Right cardiac atrium (tissue), 5 donors: ENCODE measurements at places on chromosomes 7 and 10. TPM values are rescaled to one million over a fixed set of nuclear protein-coding genes. Genes with fewer than 3 reads are reported as not detected.

DNA sequence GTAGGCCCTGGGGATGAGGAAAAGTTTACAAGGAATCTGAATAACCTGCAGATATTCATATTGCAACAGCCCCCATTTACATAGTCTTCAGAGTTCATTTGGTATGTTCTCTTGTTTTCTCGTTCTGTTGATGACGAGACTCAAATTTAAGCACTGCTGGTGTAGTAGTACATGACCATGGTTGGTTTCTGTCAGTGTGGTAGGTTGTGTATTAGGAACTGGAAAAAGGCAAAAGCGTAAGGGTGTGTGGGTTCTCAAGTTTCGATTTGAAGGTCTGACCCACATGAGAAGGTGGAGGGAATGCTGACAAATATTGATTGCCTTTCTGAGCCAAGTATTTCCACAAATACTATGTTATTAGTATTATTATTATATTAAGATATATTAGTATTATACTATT lies 151.7 kb downstream of the AUTS2 start:
- no peak for DNase-seq

DNA sequence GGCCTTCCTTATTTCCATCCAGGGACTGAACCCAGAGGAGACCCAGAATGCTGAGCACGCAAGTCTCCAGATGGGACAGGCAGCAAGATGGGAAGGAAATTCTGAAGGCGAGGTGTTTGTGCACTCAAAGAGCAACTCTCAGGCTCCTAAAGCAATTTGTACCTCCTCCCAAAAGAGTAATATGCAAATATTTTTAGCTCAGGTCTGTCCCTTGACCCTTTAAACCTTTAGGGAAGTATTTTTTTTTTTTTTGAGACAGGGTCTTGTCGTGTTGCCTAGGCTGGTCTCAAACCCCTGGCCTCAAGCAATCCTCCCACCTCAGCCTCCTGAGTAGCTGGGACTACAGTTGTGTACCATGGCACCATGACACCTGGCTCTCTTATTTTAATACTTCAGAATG lies 8.4 kb downstream of the RP9 start:
- DNase-seq = no peak

- DNase-seq = no peak
Observed at GRCh38 chr7:20798694-20799121, 12.0 kb upstream of the SP8 start.

GRCh38 chr7:74236284-74236683 lies 17.9 kb downstream of the RFC2 start:
- DNase-seq = no peak

DNA sequence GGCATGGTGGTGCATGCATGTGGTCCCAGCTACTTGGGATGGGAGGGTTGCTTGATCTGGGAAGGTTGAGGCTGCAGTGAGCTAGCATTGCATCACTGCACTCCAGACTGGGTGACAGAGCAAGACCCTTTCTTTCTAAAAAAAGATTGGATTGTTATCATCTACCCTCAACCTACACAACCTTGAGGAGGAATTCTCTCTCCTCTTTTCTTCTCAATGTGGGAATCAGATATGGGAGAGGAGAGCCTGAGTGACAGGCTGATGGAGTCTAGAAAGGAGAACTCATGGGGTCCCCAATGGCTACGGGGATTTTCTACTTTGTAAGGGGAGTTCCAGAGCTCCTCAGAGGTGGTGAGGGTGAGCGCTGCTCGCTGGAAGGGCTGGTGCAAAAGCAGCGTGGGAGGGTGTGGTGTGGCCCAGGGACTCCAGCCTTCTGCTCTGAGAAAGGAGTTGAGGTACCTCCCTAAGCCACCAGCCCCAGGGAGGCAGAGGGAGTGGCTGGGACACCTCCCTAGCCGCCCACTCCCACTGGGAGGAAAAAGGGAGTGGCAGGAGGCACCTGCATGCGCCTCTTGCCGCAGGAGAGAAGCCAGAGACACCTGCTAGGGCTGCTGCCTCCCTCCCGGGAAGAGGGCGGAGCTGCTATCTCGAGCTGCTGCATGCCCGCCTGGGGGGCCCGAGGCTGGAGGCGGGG lies 48.4 kb downstream of the GATA3 start:
- DNase-seq = no peak

DNA sequence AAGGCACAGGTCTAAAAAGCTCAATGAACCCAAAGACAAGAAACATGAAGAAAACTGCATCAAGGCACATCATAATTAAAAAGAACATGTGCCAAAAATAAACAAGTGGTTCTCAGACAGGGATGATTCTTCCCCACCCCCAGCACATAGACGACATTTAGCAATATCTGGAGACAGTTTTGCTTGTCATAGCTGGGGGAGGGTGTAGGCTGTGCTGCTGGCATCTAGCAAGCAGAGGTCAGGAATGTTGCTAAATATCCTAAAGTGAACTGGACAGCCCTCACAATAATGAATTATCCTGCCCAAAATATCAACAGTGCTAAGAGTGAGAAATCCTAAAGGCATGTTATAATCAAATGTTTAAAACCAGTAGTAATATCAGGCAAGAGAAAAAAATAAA lies 122.6 kb downstream of the MICU1 start:
- peak; percentile 62 for DNase-seq

GRCh38 chr10:50394832-50395231 lies 143.5 kb upstream of the ASAH2 start:
- no peak for DNase-seq

- DNase-seq = peak; percentile 87
Observed at GRCh38 chr10:113179265-113179664, 229.2 kb downstream of the TCF7L2 start.

- no peak for DNase-seq
Observed at GRCh38 chr10:124221356-124222317, 128.2 kb upstream of the CHST15 start.

DNA sequence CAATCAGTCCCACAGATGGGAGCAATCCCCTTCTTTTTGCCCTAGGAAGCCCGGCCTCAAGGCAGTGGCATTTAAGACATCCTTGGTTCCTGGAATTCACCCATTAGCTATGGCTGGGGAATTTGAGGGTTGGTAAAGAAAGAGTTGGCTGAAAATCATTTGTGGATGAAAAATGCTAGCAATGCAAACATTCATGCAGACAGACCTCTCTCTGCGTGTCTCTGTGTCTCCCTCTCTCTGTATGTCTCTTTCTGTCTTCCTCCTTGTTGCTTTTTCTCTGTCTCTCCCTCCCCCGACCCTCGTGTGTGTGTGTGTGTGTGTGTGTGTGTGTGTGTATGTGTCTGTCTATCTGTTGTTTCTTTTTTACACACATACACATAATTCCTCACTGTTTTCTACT lies 19.4 kb downstream of the LDB3 start:
- no peak for DNase-seq

- DNase-seq = no peak
Observed at GRCh38 chr10:58348571-58349033, 13.8 kb downstream of the UBE2D1 start.

DNA sequence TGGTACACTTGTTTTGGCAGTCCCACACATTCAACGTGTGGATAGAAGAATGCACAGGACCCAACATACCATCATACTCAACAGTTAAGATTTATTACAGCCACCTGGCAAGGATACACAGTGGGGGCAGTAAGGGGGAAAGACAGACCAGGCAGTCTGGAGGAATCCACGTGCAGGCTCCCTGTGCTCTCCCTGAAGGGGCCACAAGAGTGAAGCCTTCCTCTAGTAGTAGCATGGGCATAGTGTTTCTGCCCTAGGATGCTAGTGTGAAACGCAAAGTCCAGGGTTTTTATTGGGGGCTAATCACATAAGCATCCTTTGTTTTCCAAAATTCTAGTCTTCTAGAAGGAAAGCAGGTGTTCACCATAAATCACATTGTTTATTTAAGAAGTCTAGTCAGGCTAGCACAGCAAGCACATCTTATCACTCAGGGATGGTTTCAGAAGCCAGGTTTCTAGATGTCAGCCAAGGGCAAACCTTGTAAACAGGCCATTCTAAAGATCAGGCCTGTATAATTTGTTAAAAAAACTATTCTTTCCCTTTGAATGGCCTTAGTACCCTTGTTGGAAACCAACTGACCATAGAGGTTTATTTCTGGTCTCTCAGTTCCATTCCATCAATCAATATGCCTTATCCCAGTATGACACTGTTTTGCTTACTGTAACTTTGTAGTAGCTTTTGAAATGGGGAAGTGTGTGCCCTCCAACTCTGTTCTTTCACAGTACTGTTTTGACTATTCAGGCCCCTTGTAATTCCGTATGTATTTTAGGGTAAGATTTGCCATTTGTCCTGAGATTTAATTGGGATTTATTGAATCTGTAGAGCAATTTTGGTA lies 12.4 kb upstream of the TFAM start:
- no peak for DNase-seq

DNA sequence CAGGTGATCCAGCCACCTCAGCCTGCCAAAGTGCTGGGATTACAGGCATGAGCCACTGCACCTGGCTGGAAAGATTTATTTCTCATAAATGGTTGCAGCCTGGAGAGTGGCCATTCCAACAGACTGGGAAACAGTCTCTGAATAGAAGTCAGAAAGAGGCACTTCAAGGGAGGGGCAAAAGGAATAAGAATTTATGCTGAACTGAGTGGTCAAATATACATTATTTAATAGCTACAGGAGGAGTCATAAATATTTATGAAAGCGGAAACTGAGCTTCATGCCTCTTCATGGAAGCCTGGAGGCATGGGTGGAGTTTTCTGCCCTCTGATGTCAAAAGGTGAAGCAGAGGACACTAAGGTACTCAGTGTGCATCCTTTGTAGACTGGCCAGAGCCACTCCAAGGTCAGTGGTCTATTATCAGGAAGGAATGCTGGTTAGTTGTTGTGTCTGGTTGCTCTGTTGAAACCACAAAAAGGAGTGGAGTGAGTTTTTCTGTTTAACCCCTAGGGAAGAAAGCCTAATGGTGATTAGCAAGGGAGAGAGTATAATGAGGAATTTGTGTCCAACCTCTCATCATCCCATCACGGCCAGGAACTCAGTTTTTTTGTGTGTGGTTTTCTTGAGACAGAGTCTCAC lies 9.3 kb upstream of the NRBF2 start:
- DNase-seq = no peak

Gene EVX1
- total RNA-seq = not detected

Gene OR6B1
- not detected for total RNA-seq

Gene FGFR2
- 5.8 TPM for total RNA-seq

Gene SUN3
- not detected for total RNA-seq

Gene RAPGEF5
- total RNA-seq = 29.2 TPM

Gene NPY
- not detected for total RNA-seq

Gene FMC1
- total RNA-seq = 51.3 TPM

Gene PRKCQ
- 0.25 TPM for total RNA-seq
